ENCODE measurements at places on chromosomes 7 and 10.

GRCh38 chr7:143325240-143325639 is 9.3 kb downstream of the CLCN1 start:
- no peaks in the 10 kb centered on the region for H3K4me1 ChIP-seq
- H3K27me3 ChIP-seq: no peaks in the 10 kb centered on the region
- H3K4me3 ChIP-seq: no peak overlapping the region
- no peak for DNase-seq
- H3K36me3 ChIP-seq: no peaks in the 10 kb centered on the region
- H3K27ac ChIP-seq: no peak overlapping the region

DNA sequence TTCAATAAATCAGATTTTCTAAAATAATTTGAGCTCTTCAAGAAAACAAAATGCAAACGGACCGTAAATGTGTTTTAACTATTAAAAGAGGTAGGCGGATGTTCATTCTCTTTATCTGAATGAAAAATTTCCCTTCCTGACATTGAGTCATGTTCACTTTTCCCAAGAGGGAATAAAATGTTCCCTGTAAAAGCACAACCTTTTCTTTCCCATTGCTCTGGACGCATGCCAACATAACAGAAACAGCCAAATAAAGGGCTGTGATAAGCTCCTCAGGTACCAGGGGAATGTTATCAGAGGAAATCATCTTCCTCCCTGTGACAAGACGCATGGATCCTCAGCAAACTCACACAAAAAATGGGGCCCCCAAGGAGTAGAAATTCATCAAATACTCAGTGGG is 251.8 kb downstream of the MTERF1 start:
- H3K36me3 ChIP-seq: no peaks in the 10 kb centered on the region
- H3K27me3 ChIP-seq: no peaks in the 10 kb centered on the region
- no peaks in the 10 kb centered on the region for H3K4me1 ChIP-seq
- no peak overlapping the region for H3K4me3 ChIP-seq
- DNase-seq: no peak
- no peak overlapping the region for H3K27ac ChIP-seq

DNA sequence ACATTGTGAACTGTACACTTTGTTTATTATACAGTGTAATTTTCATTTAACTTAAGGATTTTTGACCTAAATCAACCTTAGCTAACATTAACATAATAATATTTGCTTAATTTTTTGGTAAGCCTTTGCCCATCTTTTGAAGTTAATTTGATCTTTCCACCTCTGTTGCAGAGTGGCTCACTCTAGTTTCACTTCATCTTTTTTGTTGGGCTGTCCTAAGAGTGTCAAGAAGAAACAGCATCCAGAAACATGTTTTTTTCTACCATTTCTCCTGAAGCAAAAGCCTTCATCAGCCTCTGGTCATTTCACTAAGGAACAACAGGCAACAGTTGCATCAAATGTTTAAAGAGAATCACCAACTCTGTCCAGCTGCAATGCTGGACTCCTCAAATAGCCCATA is 824.7 kb downstream of the REEP3 start:
- H3K27me3 ChIP-seq: no peaks in the 10 kb centered on the region
- DNase-seq: no peak
- no peak overlapping the region for H3K4me3 ChIP-seq
- H3K27ac ChIP-seq: no peak overlapping the region
- no peaks in the 10 kb centered on the region for H3K36me3 ChIP-seq
- H3K4me1 ChIP-seq: no peaks in the 10 kb centered on the region

DNA sequence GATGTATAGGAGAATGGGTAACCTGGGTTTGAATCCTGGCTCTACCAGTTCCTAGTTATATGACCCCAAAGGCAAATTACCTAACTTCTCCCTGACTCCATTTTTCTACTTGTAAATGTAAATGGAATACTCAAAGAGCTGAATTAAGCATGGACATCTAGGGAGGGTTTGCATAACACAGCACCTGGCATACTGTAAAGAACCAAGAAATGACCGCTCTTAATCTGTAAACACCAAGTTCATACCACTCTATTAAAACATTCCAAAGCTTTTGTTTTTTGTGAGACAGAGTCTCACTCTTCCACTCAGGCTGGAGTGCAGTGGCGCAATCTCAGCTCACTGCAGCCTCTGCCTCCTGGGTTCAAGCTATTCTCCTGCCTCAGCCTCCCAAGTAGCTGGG is 19.6 kb downstream of the MPP7 start:
- H3K27me3 ChIP-seq: no peaks in the 10 kb centered on the region
- no peak overlapping the region for H3K4me3 ChIP-seq
- no peak overlapping the region for H3K27ac ChIP-seq
- H3K36me3 ChIP-seq: no peaks in the 10 kb centered on the region
- DNase-seq: no peak

DNA sequence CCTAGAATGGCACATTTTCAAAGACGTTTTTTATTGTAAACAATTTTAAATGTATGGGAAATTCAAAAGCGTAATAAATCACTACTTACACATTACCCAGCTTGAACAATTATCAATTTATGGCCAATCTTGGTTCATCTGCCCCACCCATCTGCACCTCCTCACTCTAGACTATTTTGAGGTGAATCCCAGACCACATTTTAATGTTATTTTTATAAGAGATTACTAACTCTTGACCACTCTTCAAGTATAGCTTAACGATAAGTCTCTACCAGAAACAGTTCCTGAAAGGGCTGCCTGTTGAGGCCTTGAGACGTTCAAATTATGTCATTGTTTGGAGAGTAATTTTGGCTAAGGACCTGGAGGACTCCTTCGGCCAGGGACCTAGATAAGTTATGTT is 33.2 kb downstream of the ECHDC3 start:
- no peaks in the 10 kb centered on the region for H3K36me3 ChIP-seq
- no peaks in the 10 kb centered on the region for H3K4me1 ChIP-seq
- no peak for DNase-seq
- H3K27ac ChIP-seq: no peak overlapping the region
- no peaks in the 10 kb centered on the region for H3K27me3 ChIP-seq
- H3K4me3 ChIP-seq: no peak overlapping the region
